Fibroblast of gingiva (primary cell): ENCODE measurements at places on chromosomes 13 and 19.
A peak's percentile ranks its signal among the peaks of the same experiment; 100 is the strongest.

DNA sequence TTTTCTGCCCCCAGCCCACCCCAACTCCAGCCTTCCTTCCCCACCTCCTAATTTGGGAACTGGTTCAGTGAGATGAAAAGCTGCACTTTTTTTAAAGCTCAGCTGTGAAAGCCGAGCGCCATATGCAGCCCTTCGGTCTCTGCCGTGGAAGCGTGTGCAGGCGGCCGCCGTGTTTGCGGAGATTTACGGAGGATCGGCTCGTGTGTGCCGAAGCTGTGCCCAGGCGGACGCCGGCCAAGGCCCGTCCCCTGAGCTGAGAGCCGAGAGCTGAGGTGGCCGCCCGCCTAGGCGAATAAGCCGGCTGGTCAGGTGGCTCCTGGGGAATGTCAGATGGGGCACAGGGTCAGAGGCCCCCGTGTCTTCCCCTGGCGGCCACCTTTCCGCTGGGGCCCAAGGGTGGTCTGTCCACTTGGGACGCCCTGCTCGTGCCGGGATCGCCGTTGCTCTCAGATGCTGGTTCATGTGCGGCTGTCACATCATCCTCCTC is 78.7 kb downstream of the ZNF536 start:
- DNase-seq = no peak

- DNase-seq = peak; percentile 76
Measured at GRCh38 chr13:44236370-44236769, 137.3 kb upstream of the SERP2 start.

- DNase-seq = peak; percentile 14
Measured at GRCh38 chr19:44476559-44477408, 23.5 kb downstream of the ZNF180 start.

- DNase-seq = peak; percentile 8
Measured at GRCh38 chr13:20901668-20902437, 693 bp downstream of the XPO4 start.

DNA sequence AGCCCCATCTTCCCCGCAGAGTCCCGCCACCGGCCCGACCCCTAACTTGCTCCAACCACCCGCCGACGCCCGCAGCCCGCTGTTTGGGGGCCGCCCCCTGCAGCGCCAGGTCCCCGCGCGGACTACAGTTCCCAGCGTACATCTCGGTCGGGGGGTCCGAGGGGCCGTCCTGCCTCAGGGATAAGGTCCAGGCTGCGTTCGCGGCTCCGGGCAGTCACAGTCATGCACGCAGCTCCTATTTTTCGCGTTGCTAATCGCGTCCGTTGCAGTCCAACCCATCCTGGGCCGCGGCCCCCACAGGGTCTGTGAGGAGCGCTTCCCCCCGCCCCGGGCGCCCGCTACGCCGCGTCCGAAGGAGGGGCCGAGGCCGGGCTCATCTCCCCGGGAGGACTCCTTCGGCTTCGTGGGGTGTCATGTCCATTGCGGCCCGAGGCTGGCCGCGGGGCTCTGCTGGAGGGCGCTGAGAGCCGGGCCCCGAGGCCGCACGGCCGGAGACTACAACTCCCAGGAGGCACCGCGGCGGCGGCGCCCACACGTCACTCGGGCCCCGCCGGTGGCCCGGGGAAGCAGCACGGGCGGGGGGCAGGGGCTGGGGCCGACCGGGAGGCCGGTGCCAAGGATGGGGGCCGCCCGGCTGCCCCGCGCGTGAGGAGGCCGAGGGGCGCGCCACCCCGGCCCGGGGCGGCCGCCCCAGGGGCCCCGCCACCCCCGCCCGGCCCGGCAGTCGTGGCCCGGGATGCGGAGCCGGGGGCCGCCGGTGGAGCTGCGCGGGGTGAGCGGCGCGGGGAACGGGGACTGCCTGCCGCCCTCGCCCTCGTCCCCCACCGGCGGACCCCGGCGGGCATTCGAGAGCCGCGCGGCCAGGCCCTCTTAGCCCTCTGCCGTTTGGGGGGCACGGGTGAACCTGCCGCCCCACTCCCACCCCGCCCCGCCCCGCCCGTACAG is at the start of gene MAP3K10:
MAP3K10 (plus strand) TSS at position 536 of the 945 bp plus-strand sequence. CDS start 606 bp downstream, outside the sequence.
- DNase-seq = peak; percentile 70

GRCh38 chr13:101258509-101258908 is 157.8 kb downstream of the NALCN start:
- no peak for DNase-seq

GRCh38 chr19:28466107-28467045 is 746.6 kb downstream of the UQCRFS1 start:
- DNase-seq = peak; percentile 4

DNA sequence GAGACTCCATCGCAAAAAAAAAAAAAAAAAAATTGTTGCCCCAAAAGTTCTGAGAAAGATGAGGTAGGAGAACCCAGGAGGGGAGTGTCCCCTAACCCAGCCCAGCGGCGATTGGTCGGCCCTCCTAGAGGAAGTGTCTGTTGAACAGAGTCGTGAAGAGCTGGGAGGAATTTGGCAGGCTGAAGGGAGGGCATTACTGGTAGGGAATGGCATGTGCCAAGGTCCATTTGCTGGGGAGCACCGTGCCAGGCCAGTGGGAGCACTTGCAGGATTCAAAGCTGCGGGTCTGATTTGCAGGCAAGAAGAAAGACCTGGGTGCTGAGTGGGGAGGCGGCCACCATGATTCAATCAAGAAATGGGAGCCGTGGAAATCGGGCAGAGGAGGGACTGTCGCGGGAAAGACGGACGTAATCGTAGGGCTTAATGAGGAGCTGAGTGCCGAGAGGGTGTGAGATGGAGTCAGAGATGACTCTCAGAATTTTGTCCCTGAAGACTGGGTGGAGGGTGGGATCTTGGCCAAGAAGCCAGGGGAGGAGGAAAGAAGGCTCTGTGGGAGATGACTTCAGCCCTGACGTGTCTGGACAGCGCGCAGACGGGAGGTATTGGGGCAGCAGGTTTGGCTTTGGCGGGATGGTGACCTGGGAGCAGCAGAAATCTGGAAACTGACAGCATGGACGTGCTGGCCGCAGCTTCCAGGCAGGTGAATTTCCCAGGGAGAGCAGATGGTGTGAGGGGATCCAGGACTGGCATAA is 15.4 kb downstream of the CERS4 start:
- DNase-seq = no peak

- DNase-seq = no peak
Measured at GRCh38 chr13:73467125-73467524, 408.3 kb downstream of the KLF5 start.

DNA sequence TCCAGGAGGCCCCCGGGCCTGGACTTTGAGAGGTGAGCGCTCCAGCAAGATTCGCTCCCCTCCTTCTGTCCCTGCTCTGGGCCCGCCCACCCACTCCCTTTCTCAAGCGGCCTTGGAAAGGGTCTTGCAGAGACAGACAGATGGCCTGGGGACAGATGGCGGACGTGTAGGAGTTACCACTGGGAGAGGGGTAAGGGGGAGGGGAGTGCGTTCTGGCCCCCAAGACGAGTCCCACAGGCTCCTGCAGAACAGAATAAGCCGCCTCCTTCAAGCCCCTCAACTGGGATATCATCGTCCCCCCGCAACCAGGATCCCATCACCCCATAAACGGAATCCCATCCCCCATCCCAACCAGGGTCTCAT is 3.6 kb upstream of the TNFAIP8L1 start:
- no peak for DNase-seq

DNA sequence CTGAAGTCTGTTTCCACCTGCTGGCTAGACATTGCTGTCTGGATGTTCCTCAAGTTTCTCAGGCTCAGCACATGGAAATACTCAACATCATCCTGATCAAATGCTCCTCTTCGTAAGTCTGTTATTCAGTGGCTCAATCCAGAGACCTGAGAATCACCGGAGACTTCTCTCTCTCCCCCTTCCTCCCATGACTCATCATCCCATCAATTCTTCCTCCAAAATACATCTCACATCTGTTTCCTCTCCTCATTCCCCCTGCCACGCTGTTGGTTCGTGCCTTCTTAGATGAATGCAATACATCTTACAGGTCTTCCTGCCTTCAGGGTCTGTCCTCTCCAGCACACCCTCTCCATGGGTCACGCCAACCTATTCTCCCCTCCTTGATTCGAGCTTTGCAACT is 7.4 kb upstream of the RXFP2 start:
- no peak for DNase-seq

DNA sequence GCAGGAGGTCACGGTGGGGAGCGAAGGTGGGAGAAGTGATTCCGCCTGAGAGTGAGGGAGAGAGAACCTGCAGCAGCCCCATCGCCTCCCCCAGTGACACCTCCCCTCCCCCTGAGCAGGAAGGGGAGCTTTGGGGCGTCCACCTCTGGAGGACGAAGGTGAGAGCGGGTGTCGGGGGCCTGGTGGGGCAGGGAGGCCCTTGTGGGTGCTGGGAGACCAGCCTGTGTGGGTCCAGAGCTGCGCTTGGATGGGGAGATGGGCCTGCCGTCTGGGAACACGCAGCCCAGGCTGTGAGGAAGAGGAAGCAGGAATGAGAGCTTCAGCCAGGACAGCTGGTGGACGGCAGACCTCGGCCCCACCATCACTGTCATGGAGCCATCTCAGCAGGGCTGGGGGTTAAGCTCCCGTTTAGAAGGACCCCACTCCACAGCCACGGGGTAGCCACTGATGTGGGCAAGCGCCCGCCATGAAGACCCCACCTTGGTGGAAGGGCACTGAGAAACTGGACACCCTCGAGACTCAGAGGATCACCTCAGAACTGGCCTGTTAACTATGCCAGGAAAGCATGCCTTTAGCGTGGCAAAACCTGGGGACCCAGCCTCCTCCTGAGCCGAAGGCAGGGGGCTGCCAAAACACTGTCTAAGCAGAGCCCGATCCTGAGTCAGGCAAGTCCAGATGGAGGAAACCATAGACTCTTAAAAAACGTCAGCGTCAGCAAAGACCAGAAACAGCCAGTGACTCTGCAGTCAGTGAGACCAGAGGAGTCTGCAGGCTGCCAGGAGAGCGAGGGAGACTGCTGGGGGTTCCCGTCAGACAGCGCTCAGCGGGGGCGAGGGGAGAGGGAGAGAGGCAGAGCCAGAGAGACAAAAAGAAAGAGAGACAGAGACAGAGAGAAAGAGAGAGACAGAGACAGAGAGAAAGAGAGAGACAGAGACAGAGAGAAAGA is 6.4 kb upstream of the PROZ start:
- DNase-seq = peak; percentile 61

- DNase-seq = peak; percentile 60
Measured at GRCh38 chr19:55165952-55166529, 372 bp downstream of the DNAAF3 start.

- DNase-seq = no peak
Measured at GRCh38 chr19:18852648-18853047, 20.9 kb downstream of the UPF1 start.

- DNase-seq = peak; percentile 23
Measured at GRCh38 chr13:21075379-21076249, 14.2 kb upstream of the LATS2 start.

DNA sequence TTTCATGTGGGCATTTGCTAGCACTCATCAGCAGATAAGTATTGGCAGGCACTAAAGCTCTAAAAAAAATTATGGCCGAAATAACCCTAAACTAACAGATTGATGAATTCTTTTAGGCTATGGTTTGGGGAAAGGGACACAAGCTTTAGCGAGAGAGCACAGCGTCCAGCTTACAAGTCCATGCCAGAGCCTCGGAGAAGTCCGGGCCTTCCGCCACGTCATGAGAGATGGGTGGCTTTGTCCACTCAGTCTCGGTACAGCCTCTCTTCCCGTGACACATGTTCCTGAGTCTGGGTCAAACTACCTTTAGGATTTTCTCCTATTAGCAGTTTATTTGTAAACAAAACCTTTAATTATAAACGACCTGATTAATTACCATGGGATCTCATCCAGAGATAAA is 27.7 kb downstream of the TMTC4 start:
- no peak for DNase-seq

DNA sequence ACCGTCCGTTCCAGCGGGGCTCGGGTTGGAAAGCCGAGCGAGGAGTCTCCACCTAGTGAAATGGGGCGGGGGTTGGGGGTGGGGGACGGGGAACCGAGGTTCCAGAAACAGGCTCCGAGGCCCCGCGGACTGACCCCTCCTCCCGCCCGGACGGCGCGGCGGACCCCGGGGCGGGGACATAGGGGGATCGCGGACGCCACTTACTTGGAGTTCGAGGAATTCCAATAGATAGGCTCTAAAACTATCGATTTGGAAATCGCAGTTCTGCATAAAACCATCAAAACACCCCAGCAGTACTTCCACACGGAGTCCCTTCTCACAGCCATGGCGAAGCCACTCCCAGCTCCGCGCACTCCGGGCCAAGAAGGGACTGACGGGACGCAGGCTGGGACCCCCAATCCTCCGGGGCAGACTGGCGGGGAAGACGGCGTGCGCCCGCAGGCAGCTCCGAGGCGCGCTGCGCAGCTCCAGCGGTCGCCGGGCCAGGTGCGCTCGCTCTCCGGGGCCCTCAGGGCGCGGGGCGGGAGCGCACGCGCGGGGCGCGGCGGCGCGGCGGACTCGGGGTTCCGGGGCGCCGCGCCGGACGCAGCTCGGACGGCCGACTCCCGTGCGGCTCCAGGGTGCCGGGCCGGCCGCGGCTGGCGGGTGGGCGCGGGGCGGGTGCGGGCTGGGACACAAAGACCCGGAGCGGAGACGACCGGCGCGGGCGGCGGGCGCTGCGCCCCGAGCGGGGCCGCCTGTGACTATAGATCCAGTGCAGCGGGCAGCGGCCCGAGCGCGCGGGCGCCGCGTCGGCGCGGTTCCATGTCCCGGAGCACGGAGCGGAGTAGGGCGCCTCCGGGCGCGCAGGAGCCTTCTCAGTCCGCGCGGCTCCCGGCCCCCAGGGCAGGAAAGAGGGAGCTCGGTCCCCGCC is 567 bp downstream of the EFNB2 start:
- DNase-seq = peak; percentile 14

DNA sequence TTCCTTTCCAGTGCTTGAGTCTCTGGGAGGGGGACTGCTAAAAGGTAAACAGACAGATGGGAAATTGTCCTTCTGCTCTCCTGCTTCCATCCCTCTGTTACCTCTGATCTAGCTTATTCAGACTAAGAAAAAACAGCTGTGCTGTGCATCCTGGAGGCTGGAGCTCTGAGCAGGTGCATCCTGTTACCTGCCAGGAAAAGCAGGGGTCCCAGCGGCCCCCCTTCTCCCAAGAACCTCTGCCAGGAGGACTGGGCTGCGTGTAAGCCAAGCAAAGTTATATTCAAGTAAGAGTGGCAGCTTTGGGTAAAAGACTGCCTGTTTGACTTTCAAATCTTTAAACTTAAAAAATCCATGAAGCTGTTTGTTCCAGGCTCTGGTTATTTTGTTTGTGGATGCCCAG is 75.1 kb downstream of the C13orf42 start:
- DNase-seq = no peak

DNA sequence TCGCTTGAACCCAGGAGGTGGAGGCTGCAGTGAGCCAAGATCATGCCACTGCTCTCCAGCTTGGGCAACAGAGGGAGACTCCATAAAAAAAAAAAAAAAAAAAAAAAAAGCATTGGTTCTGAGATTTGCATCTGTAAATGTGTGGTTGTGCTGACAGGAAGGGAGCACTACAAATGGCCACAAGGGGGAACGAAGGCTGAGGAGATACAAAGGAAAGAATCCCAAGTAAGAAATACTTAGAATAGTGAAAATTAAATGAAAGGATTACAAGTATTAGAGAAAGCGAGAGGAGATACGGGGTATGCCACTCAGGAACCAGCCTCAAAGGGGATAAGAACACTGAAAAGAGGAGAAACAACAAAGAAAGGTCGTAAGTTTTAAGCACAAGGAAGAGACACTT is 284.9 kb downstream of the KLF12 start:
- DNase-seq = peak; percentile 30

DNA sequence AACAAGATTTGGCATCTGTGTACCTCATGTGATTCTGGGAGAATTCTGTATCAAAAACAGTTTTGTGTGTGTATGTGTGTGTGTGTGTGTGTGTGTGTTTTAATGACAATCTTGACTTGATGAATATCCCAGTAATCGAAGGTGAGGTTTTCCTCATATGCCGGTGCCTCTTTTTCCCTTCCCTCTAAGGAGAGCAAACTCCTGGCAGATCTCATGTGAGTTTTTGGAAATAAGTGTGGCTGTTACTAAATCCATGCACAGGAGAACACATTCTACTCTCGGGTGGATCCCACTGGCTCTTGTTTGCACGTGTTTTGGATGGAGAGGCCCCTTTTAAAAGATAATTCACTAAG is 29.0 kb upstream of the CEBPG start:
- DNase-seq = no peak
